ENCODE measurements at places on chromosomes 16 and 17.
A peak's percentile ranks its signal among the peaks of the same experiment; 100 is the strongest.

- no peak for DNase-seq
Measured at GRCh38 chr17:56707312-56708219, 114.1 kb downstream of the NOG start.

GRCh38 chr16:1812732-1813163 is 13.9 kb downstream of the HAGH start:
- DNase-seq: peak; percentile 23

DNA sequence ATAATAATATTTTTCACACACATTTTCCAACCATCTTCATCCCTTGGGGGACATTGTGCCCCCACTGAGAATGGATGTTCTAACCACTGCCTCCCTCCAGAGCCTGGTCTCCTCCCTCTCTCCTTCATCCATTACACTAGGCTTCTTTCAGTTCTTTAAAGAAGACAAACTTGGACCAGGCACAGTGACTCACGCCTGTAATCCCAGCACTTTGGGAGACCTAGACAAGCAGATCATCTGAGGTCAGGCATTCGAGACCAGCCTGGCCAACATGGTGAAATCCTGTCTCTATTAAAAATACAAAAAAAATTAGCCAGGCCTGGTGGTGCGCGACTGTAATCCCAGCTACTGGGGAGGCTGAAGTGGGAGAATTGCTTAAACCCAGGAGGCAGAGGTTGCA is 6.5 kb downstream of the ALOX15 start:
- no peak for DNase-seq

GRCh38 chr17:78423961-78424675 is 45.7 kb downstream of the PGS1 start:
- DNase-seq: no peak

DNA sequence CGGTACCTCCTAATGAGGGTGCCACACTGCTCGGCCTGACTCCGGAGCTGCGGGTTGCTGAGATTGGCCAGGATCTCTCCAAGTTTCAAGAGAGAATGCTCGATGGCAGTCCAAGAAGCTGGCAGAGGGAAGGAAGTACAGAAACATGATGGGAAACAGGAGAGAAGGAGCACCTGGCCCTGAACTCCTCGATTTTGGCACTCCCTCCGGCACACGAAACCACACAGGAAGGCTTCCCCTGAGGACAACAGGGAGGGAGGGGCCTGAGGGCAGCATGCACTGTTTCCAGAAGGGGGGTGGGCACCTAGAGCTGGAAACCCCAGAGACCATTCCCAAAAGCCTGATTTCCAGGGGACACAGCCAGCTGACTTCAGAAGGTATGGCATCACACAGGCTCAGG is 18.1 kb downstream of the CSF3 start:
- no peak for DNase-seq

GRCh38 chr16:51579652-51580360 is 428.7 kb upstream of the SALL1 start:
- no peak for DNase-seq

- DNase-seq: peak; percentile 17
Measured at GRCh38 chr16:29738514-29738913, 7.3 kb downstream of the C16orf54 start.

GRCh38 chr16:51507286-51507685 is 356.2 kb upstream of the SALL1 start:
- DNase-seq: no peak

GRCh38 chr16:15958703-15959348 is 9.4 kb downstream of the ABCC1 start:
- no peak for DNase-seq

GRCh38 chr16:13923703-13924298 is 3.8 kb downstream of the ERCC4 start:
- no peak for DNase-seq

- DNase-seq: no peak
Measured at GRCh38 chr17:60106340-60107059, 27.8 kb upstream of the HEATR6 start.

GRCh38 chr17:5510771-5511170 is 24.4 kb downstream of the MIS12 start:
- no peak for DNase-seq

DNA sequence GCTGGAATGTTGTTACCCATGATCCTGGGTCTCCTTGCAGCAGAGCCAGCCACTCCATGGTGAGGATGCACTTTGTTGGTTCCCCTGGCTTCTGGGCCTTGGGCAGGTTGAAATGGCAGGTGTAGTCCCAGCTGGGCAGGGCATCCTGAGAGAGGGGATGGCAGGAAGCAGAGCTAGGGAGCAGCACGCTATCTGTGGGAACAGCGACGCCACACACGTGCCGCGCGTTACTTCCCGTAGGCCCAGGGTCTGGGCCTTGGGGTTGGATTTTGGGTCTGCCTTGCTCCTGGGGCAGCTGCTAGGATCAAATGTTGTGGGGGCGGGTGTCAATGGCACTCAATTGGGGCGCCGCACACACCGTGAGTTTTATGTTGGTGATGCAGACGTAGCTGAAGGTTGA is 368.0 kb downstream of the CPPED1 start:
- no peak for DNase-seq

GRCh38 chr17:77444984-77445759 is 304.4 kb downstream of the SEC14L1 start:
- DNase-seq: peak; percentile 57

- DNase-seq: no peak
Measured at GRCh38 chr16:11016524-11016988, 72.2 kb downstream of the CLEC16A start.

DNA sequence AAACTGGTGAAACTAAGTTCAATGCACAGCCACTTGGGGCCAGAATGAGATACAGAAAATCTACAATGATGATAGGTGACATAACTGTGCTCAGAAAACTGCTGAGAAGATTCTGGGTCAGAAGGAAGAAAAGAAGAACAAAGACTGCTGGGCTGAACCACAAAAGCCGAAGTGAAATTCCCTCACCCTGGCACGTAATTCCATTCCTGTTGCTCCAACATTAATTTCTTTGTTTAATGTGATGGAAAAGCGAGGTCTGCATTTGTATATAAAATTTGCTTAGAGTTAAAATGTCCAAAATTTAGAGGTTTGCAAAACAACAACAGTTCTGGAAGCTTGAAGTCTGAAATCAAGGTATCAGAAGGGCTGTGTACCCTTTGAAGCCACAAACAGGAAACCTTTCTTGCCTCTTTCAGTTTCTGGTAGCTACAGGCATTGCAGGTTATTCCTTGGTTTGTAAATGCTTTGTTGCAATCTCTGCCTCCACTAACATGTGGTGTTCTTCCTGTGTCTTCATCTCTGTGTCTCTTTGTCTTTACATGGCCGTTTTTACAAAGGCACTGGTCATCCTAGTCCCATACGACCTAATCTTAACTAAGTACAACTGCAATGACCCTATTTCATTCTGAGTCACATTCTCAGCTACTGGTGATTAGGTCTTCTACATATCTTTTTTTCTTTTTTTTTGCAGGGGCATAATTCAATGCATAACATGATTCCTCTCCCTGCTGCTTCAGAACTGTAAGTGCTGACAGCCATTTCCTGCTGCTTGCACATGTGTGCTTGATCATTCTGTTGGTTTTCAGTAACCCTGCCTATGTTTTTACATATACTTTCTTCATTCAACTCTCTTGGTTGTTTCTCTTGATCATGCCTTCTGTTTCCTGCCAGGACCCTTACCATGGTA is 603.0 kb upstream of the CDH8 start:
- DNase-seq: no peak

GRCh38 chr16:60304720-60305119 is 1570.6 kb upstream of the GOT2 start:
- no peak for DNase-seq

DNA sequence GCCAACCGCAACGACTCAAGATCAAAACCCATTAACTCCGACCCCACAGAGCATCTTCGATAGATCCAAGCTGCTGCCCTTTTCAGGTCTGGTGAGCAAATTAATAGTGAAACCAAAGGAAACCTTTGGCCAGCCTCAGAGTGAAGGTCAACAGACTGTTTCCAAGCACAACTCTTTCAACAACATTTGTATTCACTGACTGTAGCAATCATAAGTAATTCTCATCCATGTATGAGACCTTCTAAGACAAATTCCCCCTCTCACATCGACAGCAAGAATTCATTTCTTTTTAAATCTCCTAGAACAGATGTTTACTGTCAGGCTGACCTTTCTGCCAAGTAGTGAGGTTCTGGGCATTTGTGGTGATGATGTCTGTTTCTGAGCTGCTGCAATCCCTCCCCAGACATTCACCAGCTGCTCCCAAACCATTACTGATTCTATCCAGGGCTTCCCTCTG is 64.2 kb downstream of the SLC39A11 start:
- no peak for DNase-seq

- DNase-seq: no peak
Measured at GRCh38 chr17:37293770-37294169, 82.0 kb upstream of the C17orf78 start.

GRCh38 chr17:81832608-81833159 is 407 bp downstream of the MCRIP1 start:
- no peak for DNase-seq

- no peak for DNase-seq
Measured at GRCh38 chr17:47732399-47733046, 513 bp upstream of the TBX21 start.

DNA sequence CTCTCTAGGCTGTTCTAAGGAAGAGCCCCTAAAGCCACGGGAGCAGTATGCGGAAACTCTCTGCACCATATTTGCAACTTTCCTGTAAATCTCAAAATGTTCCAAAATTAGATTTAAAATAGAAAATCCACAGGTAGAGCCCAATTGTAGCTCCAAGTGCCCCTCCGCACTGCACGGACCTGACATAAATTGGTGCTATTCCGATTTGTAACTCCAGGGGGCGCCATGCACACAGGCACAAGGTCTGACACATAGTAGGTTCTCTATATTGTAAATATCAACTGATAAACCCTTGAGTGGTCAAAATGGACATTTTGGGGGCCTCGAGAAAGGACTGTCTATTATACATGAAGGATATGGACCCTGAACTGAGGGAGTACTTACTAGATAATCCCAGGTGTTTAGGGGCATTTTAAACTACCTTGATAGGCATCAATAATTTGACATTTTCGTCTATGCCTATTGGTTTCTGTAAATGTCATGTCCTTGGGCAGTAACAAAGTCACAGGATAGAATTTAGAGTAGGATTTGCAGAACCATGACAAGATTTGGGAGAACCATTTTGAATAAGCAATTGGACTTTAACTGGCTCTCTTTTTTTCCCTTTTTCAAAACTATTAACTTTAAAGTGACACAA is 36.6 kb upstream of the TMEM132E start:
- DNase-seq: peak; percentile 50

DNA sequence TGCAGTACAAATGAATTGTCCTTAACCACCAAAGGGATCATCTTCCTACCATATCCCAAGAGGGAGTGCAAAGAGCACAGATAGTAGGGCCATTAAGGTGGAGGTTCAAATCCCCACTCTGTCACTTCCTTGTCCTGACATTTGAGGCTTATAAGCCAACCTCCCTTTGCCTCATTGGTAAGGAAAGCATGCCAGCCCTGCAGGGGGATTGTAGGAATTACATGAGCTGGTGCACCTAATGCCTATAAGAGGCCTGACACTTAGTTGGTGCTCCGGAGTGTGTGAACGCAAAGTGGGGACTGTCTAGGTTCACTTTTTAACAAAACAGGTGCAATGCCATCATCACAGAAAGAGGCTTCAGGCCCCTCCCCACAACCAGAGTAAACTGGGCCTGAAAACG is 374.4 kb downstream of the SNX29 start:
- no peak for DNase-seq

DNA sequence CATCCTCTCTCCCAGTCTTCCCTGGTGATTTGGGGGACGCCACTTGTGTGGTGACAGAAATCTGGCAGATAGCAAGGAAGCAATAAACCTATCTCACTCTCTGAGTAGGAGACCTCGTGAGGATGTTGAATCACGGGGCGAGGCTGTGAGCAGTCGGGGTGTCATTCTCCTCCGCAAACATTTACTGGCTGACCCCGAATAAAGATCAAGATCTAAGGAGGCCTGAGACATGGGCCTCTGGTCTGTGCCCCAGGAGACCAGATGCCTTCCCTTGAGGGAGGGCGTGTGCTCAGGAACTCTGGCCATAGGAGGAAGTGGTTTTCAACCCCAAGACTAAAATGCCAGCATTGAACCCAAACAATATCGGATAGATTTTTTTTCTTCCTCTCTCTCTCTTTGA is 53.1 kb downstream of the FOXL1 start:
- DNase-seq: no peak

- DNase-seq: no peak
Measured at GRCh38 chr16:23466162-23466885, 13.3 kb upstream of the COG7 start.

GRCh38 chr17:82055965-82056728 is 4.4 kb downstream of the GPS1 start:
- no peak for DNase-seq

DNA sequence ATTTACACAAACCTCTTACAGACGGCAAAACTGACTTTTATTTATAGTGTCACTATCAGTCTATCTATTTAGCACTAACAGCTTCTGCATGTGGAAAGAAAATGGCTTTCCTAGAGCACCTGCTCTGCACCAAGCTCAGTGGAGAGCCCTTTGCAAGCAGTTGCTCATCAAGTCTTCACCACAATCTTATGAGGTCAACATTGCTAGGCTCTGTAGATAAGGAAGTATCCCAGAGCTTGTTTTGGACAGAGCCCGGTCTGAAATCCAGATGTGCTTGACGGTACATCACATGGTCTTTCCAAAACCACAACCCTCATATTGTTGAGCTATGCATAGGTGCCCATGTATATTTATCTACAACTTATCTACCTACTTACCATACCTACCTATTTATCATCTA is 572.7 kb upstream of the CDH5 start:
- DNase-seq: no peak

- no peak for DNase-seq
Measured at GRCh38 chr17:11871773-11872172, 125.5 kb downstream of the ZNF18 start.

DNA sequence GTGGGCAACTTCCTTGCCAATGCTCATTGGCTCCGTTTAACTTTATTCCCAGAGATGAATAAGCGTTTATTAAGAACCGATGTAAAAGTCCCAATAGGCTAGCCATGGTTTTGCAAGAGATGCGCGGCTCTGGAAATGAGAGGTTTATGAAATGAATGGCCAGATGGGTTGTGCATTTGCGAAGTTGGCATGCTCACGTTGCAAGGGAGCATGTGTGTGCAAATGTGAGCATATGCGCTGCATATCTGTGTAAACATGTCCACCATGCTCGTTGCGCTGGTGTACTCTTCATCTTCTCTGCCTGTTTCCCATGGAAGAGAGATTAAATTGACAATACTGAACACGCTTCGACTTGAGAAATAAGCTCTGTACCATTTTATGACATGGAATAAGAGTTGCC is 848.6 kb upstream of the RBFOX1 start:
- no peak for DNase-seq

GRCh38 chr16:88783391-88784073 is 1.5 kb downstream of the PIEZO1 start:
- DNase-seq: no peak

GRCh38 chr17:5669191-5669590 is 84.9 kb upstream of the NLRP1 start:
- DNase-seq: no peak
